ENCODE measurements at places on chromosomes 4 and X. TPM values are rescaled to one million over a fixed set of nuclear protein-coding genes. Genes with fewer than 3 reads are reported as not detected.

VEGFC gene
- 9.3 TPM for total RNA-seq

COL25A1 gene
- 27.4 TPM for total RNA-seq

ADH7 gene
- total RNA-seq, result not detected

SLC9B1 gene
- 5.0 TPM for total RNA-seq

KCNIP4 gene
- 17.5 TPM for total RNA-seq

TLR2 gene
- 13.3 TPM for total RNA-seq

GLA gene
- 25.6 TPM for total RNA-seq

SERPINA7 gene
- total RNA-seq, result not detected

DOK7 gene
- 2.0 TPM for total RNA-seq

XAGE2 gene
- not detected for total RNA-seq

CXorf65 gene
- total RNA-seq, result 0.23 TPM

CT47A1 gene
- not detected for total RNA-seq

TEX13C gene
- not detected for total RNA-seq

SYTL5 gene
- total RNA-seq, result 1.6 TPM

GUCY1B1 gene
- total RNA-seq, result 33.1 TPM

TCEAL7 gene
- 26.8 TPM for total RNA-seq

SPANXA1 gene
- not detected for total RNA-seq

ANK2 gene
- 114 TPM for total RNA-seq

LSM6 gene
- 72.0 TPM for total RNA-seq

DUX4 gene
- not detected for total RNA-seq

TGIF2LX gene
- total RNA-seq, result not detected

NEXMIF gene
- total RNA-seq, result 4.1 TPM

MBNL3 gene
- 36.6 TPM for total RNA-seq

STATH gene
- total RNA-seq, result not detected

RAB41 gene
- not detected for total RNA-seq

PLXNA3 gene
- 28.7 TPM for total RNA-seq

ARSJ gene
- 10.0 TPM for total RNA-seq

CCNB3 gene
- 0.47 TPM for total RNA-seq

APBB2 gene
- total RNA-seq, result 95.2 TPM

FGFR3 gene
- total RNA-seq, result 97.0 TPM

AMBN gene
- 0.47 TPM for total RNA-seq

PNMA6A gene
- 6.7 TPM for total RNA-seq

RHOXF2 gene
- not detected for total RNA-seq
